CD8-positive, alpha-beta memory T cell (primary cell): ENCODE measurements at places on chromosomes 11 and 22. TPM values are rescaled to one million over a fixed set of nuclear protein-coding genes. Genes with fewer than 3 reads are reported as not detected.

DNA sequence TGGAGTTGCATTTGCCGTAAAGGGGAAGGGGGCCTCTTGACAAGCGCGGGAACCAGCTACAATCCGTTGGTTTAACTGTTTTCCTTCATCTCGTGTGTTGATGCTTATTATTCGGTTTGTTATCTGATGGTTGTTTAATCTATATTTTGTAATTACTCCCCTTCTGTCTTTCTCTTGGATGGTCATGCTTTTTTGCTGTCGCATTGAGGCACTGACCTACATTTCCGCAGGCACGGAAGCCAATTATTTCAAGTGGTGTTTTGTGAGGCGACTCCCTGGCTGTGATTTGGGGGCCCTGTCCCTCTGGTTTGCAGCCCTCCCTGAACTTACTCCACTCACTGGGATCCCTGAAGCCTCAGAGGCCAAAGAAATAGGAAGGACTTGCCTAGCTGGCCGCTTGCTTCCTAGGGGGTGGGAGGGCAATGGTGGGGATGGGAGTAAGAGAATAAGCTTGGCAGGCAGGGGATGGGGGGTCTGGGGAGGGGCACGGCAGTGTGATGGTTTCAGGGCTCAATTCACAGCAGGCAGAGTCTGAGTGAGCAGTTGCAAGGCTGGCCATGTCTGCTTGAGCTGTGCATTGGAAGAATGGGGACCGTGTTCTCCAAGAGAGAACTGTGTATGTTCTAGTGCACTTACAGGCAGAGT lies 165.8 kb upstream of the B3GAT1 start:
- no peak for DNase-seq

- DNase-seq, result no peak
Measured at GRCh38 chr22:40635940-40636379, 559 bp downstream of the MRTFA start.

DNA sequence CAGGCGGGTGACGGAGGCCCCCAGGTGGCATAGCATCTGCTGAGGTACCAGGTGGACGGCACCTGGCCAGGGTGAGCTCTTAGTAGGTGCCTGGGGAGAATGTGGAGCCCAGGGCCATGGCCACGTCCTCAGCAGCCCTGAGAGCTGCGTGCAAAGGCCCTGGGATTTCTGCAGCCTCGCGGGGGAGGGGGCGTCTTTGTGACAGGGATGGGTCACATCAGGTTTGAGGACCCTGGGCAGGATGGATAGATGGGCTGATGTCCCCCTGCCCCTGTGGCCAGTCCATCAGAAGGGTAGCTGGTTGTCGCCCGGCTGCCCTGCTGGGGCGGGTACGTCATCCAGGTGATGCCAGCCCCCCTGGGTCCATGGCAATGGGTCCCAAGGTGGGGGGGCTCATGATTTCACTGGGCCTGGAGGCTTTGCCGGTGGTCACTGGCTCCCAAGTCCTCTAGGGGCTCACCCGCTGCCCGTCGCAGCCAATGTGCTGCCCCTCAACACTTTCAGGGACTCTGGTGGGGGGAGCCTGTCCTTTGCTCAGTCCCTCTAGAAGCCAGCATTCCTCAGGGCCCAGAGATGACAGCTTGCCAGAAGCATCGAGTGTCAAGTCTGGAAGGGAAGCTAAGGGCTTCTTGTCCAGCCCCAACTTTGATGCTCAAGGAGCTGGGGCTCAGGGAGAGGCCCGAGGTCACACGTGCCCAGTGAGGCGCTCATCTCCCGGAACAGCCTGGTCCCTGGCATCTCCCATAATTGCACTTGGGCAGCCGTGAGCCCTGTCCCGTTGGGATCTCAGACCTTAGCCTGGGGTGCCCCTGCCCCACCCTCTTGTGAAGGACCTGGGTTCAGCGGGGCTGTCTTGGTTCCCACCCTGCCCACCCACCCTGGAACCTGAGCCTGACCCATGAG lies 777 bp downstream of the TBX10 start:
- DNase-seq, result no peak

- DNase-seq, result no peak
Measured at GRCh38 chr11:62443390-62444235, 24.8 kb downstream of the SCGB1A1 start.

GRCh38 chr11:59247531-59248227 lies 35.0 kb upstream of the MPEG1 start:
- DNase-seq, result no peak

GRCh38 chr22:24141586-24141985 lies 39.7 kb upstream of the SUSD2 start:
- DNase-seq, result no peak

GRCh38 chr11:65316227-65317024 lies 1.8 kb downstream of the CDC42EP2 start:
- DNase-seq, result no peak

ZBTB16 gene
- 71.9 TPM for polyA plus RNA-seq
